ENCODE measurements at places on chromosomes 1 and 21.

- DNase-seq, result no peak
Measured at GRCh38 chr21:42232176-42232825, 13.4 kb downstream of the ABCG1 start.

GRCh38 chr1:230618537-230618936 lies 23.7 kb upstream of the COG2 start:
- DNase-seq, result no peak

DNA sequence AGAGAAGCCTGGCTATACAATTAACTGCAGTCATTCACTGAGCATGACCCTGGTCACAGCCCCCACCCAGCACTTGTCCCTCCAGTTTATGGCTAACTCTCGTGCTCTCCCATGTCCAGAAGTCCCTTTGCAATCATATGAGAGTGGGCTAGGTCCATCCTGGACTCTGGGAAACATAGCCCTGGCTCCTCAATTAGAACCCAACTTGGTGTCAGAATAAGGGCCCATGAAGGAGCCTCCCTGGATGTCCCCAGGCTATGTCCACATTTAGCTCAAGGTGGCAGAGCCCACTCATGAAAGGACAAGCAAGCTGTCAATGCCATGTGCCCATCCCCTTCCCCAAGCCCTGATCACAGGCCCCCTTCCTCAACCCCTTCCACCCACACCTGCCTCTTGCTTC lies 27.4 kb upstream of the HPDL start:
- DNase-seq, result no peak

DNA sequence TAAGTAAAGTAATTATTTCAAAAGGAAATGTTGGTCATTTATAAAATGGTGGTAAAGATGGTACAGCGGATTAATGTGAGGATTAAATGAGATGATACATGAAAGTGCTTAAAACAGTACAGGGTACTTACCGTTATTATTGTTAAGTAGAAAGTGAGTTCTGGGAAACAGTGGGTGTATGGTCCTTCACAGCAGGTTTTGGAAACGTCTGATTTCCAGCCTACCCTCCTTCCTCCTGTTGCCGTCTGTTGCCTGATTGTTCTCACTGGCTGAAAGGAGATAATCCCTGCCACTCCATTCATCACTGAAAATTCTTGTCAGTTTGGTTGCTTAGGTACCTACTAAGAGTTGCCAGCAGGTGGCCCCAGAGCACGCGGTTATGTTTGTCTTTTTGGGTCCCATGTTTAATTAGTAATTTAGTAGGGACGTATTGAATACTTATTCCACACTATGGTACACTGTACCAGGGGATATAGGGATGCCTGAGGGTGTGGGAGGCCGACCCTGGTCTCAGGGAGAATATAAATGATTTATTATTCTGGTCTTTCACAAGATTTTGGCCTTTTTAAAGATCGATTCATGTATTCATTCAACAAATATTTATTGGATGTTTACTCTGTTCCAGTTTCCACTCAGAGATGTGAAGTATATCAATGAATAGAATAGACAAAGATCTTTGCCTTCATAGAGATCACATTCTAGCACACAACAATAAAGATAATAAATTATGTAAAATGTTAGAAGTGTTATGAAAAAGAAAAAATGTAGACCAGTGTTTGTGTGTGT lies 30.8 kb upstream of the RPTN start:
- DNase-seq, result peak; percentile 18

DNA sequence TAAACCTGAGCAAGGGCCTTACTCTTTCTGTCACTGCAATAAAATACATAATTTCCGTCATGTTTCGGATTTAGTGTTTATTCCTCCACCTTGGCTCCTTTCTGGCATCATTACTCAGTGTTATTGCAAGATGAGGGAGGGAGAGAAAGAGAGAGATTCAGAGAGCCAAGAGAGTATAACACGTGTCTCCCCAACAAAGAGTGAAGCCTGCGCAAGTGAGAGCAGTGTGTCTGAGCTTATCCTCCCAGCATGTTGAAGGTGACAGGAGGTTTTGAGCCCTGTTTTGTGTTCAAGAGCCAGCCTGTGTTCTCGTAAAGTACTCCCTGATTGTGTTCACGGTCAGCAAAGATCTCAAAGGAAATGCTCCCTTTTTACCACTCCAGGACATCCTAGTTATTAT lies 6.3 kb downstream of the RUNX1 start:
- DNase-seq, result no peak

DNA sequence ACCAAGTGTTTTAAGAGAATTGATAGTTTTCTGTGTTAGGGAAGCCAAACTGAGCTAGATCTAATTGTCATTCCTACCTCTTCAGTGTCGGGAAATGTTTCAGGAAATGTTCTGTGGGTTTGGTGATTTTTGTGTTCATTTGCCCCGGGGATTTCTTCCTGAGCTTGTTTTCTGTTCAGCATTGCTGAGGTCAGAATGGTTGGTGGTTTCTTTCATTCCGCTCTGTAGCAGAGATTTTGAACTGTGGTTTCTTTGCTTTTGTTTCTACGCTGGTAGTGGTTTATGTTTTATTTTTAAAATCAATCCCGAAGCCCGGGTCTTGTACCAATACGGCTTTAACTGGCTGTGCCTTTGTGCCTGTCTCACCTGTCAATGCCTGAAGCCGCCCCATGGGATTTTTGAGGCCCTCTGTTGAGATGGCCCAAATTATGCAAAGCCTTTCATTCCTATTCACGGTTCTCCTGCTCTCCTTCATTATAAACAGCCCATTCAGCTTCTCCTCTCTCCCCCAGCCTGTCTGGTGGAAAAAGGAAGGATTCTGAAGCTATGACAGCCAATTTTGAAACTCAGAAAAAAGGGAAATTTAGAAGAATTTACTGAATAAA lies 417.2 kb upstream of the KAZN start:
- no peak for DNase-seq

GRCh38 chr1:74395571-74395970 lies 116.8 kb downstream of the LRRC53 start:
- DNase-seq, result no peak

GRCh38 chr1:203479646-203480045 lies 4.0 kb downstream of the PRELP start:
- no peak for DNase-seq
